ENCODE measurements at places on chromosomes 4 and X.

GRCh38 chr4:53196882-53197771 is 168.7 kb downstream of the SCFD2 start:
- peak; percentile 34 for DNase-seq

DNA sequence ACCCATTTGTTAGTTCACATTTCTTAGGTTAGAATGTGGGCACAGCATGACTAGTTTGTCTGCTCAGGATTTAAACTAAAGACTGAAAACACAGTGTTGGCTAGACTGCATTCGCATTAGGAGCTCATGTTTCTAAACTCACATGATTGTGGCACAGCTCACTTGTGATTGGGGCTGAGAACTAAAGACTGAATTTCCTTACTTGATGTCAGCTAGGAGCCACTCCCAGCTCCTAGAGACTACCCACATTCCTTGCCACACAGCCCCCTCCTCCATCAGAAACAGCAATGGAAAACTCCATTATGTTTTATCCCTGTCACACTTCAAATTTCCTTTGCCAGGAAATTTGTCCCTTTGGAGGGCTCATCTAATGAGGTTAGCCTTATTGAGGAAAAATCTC is 170.2 kb upstream of the NUDT6 start:
- DNase-seq, result no peak

GRCh38 chr4:74368596-74368995 is 3.7 kb downstream of the EREG start:
- DNase-seq, result no peak

- no peak for DNase-seq
Observed at GRCh38 chrX:6225911-6226595, 2.6 kb downstream of the NLGN4X start.

- peak; percentile 47 for DNase-seq
Observed at GRCh38 chr4:113435893-113436292, 325.6 kb downstream of the CAMK2D start.

Data from SJCRH30 (cell line).